ENCODE measurements at places on chromosomes 12 and 14.
A peak's percentile ranks its signal among the peaks of the same experiment; 100 is the strongest.

DNA sequence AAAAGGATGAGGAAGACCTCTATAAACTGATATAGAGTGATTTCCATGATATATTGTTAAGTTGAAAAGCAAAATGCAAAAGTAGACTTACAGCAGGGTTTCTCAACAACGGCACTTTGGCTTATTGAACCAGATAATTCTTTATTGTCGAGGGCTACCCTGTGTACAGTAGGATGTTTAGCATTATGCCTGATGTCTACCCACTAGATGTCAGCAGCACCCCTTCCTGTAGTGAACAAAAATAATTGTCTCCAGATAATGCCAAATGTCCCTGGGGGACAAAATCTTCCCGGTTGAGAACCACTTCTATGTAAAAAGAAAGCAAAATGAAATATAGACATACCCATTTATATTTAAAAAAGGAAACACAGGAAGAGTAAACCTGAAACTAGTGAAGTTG lies 32.4 kb downstream of the ABCD2 start:
- peak; percentile 2 for DNase-seq

GRCh38 chr14:85572845-85573244 lies 42.9 kb downstream of the FLRT2 start:
- no peak for DNase-seq

DNA sequence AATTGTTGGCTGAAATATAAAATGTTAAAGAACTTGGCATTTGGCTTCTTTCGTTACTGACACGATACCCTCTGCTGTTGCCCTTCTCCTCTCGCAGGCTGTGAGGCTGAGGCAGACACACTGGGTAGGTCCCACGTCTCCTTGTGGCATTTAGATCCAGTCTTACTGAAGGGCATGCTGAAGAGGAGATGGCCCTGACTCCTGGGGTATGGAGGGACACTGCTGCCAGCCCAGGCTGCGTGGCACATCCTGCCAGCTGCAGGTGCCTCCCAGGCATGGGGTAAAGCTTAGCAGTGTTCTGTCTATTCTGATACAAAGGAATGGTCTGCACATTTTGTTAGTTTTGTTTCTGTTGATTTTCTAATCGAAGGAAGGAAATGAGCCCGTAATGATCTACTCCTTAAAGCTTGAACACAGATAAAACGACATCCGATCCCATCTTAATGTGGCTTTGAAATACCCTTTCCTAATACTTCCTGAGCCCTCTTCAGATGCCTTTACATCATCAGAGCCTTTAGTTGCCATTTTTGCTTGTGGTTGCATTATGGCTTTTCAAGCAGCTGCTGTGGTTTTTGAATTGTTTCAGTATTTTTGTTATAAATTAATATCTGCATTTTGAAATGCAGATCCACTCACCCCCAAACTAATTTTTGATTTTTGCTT lies 61.1 kb downstream of the WDR20 start:
- DNase-seq, result no peak

- no peak for DNase-seq
Measured at GRCh38 chr14:52918486-52918885, 32.4 kb downstream of the FERMT2 start.

- no peak for DNase-seq
Measured at GRCh38 chr12:130537051-130537450, 179.0 kb downstream of the RIMBP2 start.

- no peak for DNase-seq
Measured at GRCh38 chr14:50541159-50541567, 8.8 kb upstream of the MAP4K5 start.

DNA sequence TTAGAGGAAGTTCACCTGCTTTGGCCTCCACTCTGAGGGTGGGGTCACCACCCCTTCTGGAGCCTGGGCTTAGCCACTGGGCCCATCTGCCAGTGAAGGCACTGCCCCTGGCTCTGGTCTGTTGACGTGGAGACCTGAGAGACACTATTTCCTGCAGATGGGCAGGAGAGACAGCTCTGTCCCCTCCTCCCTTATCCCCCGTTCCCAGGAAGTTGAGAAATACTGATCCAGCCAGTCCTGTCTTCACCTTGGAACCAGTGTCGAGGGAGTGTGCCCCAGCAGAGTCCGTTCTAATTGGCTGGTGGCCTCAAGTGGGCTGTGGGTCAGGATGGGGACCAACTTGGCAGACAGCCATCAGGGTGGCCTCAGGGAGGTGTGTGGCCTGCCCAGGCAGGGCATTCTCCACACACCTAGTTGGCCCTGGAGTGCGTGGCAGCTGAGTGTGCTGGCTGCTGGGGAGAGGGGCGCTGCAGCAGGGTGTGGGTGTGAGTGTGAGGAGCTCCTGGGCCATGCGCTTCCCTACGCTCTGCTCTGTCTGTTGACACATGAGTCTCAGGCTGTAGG lies 25.4 kb downstream of the CLSTN3 start:
- DNase-seq, result no peak

- DNase-seq, result no peak
Measured at GRCh38 chr12:80321653-80322052, 122.4 kb upstream of the PTPRQ start.

DNA sequence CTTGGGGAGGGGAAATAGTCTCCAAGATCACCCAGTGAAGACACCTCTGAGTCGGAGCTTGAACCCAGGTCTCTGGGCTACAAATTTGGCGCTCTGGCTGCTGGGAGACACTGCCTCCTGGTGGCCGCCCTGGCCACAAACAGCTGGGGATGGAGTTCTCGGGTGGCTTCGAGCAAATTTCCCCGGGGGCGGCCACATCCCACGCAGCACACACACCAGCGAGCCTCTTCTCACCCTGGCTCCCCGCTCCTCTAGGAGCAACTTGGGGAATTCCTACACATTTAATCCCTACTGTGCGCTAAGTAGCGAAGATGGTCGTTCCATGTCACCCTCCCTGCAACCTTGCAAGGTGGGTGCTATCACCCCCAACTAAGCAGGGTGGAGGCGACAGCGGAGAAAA lies 66.2 kb upstream of the BEGAIN start:
- no peak for DNase-seq

- DNase-seq, result no peak
Measured at GRCh38 chr12:97063292-97063935, 156.4 kb downstream of the NEDD1 start.

- no peak for DNase-seq
Measured at GRCh38 chr14:99055816-99056215, 216.2 kb downstream of the BCL11B start.

GRCh38 chr12:54603173-54603814 lies 14.8 kb upstream of the PPP1R1A start:
- peak; percentile 40 for DNase-seq

DNA sequence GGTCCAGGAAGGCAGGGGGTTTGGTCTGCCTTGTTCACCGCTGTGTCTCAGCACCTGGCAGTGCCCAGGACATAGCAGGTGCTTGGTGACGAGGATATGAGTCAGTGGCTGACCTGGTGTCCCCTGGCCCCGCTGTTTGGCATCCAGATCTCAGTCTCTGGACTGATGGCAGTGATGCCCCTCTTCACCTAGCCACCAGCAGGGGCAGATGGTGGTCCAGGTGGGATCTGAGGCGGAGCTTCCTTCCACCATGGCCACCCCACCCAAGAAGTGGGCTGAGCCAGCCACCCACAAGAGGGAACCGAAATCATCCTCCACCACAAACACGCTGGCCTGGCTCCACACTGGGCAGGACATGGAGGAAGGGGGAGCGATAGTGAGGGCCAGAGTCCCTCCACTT lies 16.1 kb upstream of the SH2B3 start:
- no peak for DNase-seq

GRCh38 chr14:95196268-95196667 lies 38.9 kb upstream of the DICER1 start:
- DNase-seq, result no peak

DNA sequence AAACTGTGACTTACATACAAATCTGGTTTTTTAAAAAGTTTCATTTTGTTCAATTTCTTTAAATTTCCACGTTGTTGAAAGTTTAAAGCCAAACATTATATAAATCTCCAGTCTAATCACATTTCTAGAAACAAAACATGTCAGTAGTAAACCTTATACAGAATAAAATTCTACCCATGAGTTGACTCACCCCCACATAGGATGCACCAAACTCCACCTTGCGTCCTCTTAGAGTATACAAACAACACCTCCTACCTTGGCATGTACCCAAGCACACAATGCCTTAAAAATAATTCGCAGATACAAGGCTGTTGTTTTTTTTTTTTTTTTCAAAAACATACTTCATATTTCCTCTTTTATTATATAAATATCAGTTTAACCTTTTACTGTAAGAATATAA lies 3.3 kb downstream of the FBXL14 start:
- no peak for DNase-seq

- DNase-seq, result no peak
Measured at GRCh38 chr14:103740991-103741689, 25.5 kb downstream of the ZFYVE21 start.

DNA sequence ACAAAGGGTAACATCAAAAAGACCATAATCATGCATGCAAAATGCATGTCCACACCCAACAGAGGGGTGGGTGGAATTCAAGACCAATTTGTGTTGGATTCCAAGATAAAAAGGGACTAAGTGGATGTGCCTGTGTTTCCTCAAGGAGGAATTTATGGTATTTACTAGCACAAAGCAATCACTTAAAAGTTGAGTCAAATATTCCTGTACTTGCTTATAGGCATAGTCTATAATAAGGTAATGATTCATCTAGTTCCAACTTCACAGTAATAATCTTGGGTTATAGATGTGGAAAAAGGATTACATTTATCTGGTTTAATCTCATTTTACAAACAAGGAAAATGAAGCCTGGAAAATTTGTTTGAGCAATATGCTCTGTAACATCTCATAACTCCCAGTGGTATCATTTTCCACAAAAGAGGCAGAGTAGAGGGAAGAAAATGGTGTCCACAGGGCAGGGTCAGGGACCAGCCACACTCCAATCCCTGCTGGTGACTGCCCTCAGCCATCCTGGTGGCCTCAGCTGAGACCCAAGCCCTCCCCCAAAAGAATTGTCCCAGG lies 80.8 kb upstream of the REP15 start:
- DNase-seq, result no peak

DNA sequence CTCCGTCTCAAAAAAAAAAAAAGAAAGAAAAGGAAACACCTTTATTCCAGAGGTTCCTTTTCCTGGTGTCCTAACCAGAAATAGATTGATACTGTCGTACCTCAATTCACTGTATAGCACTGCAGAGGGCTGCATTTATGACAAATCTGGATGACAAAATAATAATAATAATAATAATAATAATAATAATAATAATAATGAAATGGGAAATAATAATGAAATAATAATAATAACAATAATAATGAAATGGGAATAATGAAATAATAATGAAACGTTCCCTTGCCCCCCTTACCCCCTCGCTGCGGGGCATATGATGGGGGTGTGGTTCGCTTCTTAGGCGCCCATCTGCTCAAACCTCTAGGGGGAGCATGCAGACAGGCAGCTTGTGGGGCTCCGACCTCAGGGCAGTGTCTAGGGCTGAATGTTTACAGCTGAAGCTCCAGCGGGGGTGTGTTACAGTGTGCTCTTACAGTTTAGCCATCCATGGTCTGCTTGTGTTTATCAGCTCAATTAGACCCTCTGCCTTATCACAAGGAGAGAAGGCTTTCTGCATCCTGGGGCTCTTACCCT lies 1088.3 kb upstream of the SEL1L start:
- DNase-seq, result no peak

DNA sequence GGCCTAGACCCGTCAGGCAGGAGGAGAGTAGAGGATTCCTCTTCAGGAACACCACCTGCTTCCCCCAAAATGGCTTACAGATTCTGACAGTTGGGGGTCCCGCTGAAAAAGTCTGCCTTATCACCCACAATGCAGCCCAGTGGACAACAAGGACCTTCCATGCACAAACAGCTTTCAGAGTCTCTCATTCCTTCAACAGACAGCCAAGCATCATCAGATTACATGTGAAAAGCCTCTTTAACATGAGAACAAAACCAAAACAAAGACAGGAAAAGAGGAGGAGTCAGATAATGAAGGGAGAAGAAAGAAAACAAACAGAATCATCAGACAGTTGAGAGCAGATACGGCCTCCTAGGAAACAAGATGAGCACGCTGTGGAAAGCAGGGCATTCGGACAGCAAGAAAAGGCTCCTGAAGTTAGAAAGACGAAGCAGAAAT lies 18.3 kb downstream of the KCTD10 start:
- DNase-seq, result no peak

- DNase-seq, result no peak
Measured at GRCh38 chr14:92451755-92452154, 61.8 kb upstream of the RIN3 start.

GRCh38 chr14:24399447-24399822 lies 632 bp downstream of the NYNRIN start:
- DNase-seq, result no peak

- DNase-seq, result no peak
Measured at GRCh38 chr14:64053694-64054669, 201.2 kb downstream of the SYNE2 start.

GRCh38 chr12:125081427-125081826 lies 16.2 kb downstream of the AACS start:
- no peak for DNase-seq

DNA sequence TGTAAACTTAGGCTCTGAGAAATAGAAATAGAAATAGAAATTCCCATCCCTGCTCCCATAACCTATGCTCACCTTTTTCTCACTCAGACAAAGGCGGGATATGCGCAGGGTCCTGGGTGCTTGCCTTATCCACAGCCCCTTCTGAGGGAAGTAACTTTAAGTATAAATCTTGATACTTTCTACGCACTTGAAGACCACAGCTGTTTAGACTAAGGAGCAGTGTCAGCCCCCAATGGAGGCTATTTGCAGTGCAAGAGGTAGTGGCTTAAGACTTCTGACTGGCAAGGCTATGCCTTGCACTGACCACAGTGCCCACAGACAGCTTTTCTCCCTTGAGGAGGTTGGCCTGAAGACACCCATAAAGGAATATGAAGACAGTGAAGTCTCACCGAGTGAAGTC lies 35.2 kb downstream of the ASCL1 start:
- no peak for DNase-seq

- no peak for DNase-seq
Measured at GRCh38 chr12:61367281-61367785, 892.9 kb upstream of the USP15 start.

DNA sequence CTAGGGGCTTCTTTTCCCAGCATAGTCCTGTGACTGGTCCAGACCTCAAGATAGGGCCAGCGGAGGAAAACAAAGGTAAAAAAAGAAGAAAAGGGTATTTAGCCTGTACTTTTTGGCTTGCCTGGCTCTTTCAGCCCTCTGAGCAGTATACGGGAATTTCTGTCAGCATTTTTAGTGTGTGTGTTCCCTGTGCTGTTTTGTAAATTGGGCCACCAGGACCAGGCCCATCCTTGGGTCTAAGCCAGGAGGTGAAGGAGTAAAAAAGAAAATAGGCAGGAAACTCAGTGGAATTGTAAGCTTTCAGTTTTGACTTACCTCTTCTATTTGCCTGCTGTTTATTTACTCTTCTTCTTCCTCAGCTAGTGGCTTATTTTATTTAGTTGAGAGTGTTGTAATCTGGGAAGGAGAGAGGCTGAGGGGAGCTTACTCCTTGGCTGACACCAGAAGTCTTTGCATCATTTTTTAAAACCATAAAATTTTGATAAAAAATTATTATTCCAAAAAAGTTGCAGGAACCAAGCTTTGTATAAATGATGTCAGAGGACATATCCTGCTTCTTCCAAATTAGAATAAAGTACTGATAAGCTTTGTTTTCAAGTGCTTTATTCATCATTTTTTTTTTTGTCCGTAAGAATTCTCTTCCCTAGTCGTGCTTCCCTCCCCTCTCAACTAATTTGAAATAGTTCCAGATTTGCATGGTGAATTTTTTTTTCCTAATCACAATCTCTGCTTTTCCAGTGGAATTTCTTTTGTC lies 63.7 kb downstream of the DIP2B start:
- no peak for DNase-seq
